ENCODE measurements at places on chromosomes 1 and 21. TPM values are rescaled to one million over a fixed set of nuclear protein-coding genes. Genes with fewer than 3 reads are reported as not detected.

GRCh38 chr1:156502894-156503697 is 2.5 kb upstream of the MEF2D start:
- H3K27me3 ChIP-seq = peaks cover 2% of the 10 kb centered on the region
- peak; percentile 91 for DNase-seq
- H3K4me1 ChIP-seq = peaks cover 60% of the 10 kb centered on the region
- H3K36me3 ChIP-seq = no peaks in the 10 kb centered on the region
- H3K4me3 ChIP-seq = peak overlapping the region; percentile 83

DNA sequence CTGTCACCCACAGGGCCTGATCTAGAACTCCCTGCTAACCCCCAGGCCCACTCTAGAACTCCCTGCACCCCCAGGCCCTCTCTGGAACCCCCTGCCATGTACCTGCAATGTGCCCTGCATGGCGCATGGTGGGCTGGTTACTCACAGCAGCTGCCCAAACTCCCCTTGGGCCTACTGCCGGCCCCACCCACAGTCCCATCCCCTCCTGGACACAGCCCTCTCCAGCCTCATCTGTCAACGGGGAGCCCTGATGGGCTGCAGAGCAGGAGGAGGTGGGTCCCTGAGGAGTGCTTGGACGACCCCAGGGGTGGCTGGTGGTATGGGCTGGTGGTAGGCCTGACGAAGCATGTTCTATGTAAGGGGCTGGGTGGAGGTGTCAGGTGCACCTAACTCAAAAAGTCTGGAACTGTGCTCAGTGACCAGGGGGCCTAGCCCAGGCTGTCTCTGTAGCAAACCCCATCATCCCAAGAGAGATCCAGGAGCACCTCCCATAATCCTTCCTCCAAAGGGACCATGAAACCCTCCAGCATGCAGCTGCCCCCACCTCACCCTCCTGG is 19.0 kb upstream of the PRSS38 start:
- H3K4me1 ChIP-seq = peaks cover 30% of the 10 kb centered on the region
- no peak for DNase-seq
- peaks cover 15% of the 10 kb centered on the region for H3K27me3 ChIP-seq
- H3K27ac ChIP-seq = no peak overlapping the region
- no peak overlapping the region for H3K4me3 ChIP-seq

- no peak overlapping the region for H3K27ac ChIP-seq
- DNase-seq = no peak
- H3K36me3 ChIP-seq = no peaks in the 10 kb centered on the region
Measured at GRCh38 chr1:93000751-93001175, 39.5 kb upstream of the DIPK1A start.

Gene PAPPA2
- total RNA-seq = 1.1 TPM

DNA sequence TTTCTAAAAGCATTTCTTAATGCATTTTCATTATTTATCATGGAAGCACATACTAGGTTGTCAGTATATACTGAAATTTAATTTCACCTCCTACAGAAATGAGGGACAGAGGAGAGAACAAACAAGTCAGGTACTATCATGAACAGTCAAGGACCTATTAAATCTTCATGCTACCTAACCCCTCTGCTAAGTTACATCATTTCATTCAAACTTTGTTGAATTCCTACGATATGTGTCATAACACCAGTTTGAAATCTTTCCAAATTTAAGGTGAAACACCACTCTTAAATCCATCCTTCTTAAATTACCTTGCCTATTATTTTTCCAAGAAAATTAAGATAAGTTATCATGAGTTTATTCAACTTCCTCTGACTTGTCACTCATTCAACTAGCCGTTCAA is 78.9 kb downstream of the DENND1B start:
- peaks cover 2% of the 10 kb centered on the region for H3K27me3 ChIP-seq
- H3K4me3 ChIP-seq = no peak overlapping the region
- H3K36me3 ChIP-seq = peaks cover 9% of the 10 kb centered on the region
- no peak overlapping the region for H3K27ac ChIP-seq
- DNase-seq = no peak

- no peaks in the 10 kb centered on the region for H3K27me3 ChIP-seq
- DNase-seq = no peak
- H3K36me3 ChIP-seq = no peaks in the 10 kb centered on the region
- H3K4me1 ChIP-seq = peaks cover 15% of the 10 kb centered on the region
- no peak overlapping the region for H3K4me3 ChIP-seq
Measured at GRCh38 chr1:225668222-225668621, 15.3 kb upstream of the ENAH start.

Gene LCE3D
- total RNA-seq = not detected

Gene TEKT2
- not detected for total RNA-seq

DNA sequence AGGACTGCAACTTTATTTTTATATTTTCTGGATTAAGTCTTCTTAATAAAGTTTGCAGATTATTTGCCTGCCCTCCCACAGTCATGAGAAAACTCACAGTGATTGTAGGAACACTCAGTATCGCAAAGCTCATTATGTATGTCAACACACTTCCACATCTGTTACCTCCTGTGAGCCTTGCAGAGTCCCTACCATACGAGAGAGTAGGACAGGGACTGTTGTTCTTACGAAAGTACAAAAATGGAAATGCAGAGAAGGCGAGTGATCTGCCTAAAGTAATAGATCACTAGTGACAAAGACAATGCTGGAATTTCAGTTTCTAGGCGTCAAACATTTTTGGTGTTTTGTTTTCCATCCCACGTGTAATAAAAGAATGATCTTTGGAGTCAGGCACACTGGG is 131.7 kb downstream of the SYT2 start:
- H3K27me3 ChIP-seq = no peaks in the 10 kb centered on the region
- peak overlapping the region; percentile 84 for H3K27ac ChIP-seq
- H3K36me3 ChIP-seq = peaks cover 18% of the 10 kb centered on the region
- H3K4me1 ChIP-seq = peaks cover 74% of the 10 kb centered on the region

Gene TNNI3K
- not detected for total RNA-seq

GRCh38 chr1:19330449-19331135 is 18.5 kb downstream of the SLC66A1 start:
- H3K36me3 ChIP-seq = no peaks in the 10 kb centered on the region
- DNase-seq = no peak
- peaks cover 38% of the 10 kb centered on the region for H3K27me3 ChIP-seq
- H3K4me3 ChIP-seq = no peak overlapping the region
- peak overlapping the region; percentile 52 for H3K27ac ChIP-seq
- peaks cover 8% of the 10 kb centered on the region for H3K4me1 ChIP-seq

Gene C1orf116
- total RNA-seq = 0.09 TPM

Gene ADAM30
- not detected for total RNA-seq

Gene ALG6
- total RNA-seq = 7.2 TPM

GRCh38 chr1:18883636-18884418 is 18.5 kb downstream of the ALDH4A1 start:
- no peak overlapping the region for H3K4me3 ChIP-seq
- peaks cover 10% of the 10 kb centered on the region for H3K36me3 ChIP-seq
- peak; percentile 50 for DNase-seq
- H3K27ac ChIP-seq = no peak overlapping the region
- H3K4me1 ChIP-seq = peaks cover 17% of the 10 kb centered on the region

GRCh38 chr1:152325111-152325510 is at the start of gene FLG:
FLG (minus strand) TSS chr1:152325239; CDS start chr1:152315456, 9,783 bp downstream.
- DNase-seq = no peak
- no peaks in the 10 kb centered on the region for H3K36me3 ChIP-seq
- H3K27me3 ChIP-seq = no peaks in the 10 kb centered on the region
- H3K27ac ChIP-seq = no peak within 1 kb of the TSS
- H3K4me3 ChIP-seq = no peak within 1 kb of the TSS
- H3K4me1 ChIP-seq = no peaks in the 10 kb centered on the region

Gene COL24A1
- total RNA-seq = 2.4 TPM

DNA sequence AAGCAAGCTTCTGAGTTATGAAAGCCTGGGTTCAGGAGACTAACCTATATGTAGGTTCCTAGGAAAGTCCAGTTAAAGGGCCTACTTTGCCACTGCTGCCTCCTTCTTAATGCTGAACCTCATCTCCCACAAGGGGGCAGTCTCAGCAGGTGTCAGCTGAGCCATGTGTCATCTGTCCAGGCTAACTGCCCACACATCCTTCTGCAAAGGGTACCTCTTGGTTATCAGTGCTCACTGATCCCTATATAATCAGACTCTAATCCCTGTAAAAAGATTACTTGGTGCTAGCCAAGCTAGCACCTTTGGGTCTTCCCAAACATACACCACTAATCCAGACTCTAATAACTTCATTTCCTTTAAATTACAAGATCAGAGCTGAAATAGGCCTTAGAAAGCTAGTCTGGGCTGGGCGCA is 9.0 kb downstream of the PRDX1 start:
- peak; percentile 64 for DNase-seq
- H3K4me1 ChIP-seq = peaks cover 49% of the 10 kb centered on the region
- H3K4me3 ChIP-seq = 0 out of 2 replicates have a peak overlapping the region, but pooled peaks have one; percentile 42
- peaks cover 8% of the 10 kb centered on the region for H3K27me3 ChIP-seq
- peak overlapping the region; percentile 94 for H3K27ac ChIP-seq

DNA sequence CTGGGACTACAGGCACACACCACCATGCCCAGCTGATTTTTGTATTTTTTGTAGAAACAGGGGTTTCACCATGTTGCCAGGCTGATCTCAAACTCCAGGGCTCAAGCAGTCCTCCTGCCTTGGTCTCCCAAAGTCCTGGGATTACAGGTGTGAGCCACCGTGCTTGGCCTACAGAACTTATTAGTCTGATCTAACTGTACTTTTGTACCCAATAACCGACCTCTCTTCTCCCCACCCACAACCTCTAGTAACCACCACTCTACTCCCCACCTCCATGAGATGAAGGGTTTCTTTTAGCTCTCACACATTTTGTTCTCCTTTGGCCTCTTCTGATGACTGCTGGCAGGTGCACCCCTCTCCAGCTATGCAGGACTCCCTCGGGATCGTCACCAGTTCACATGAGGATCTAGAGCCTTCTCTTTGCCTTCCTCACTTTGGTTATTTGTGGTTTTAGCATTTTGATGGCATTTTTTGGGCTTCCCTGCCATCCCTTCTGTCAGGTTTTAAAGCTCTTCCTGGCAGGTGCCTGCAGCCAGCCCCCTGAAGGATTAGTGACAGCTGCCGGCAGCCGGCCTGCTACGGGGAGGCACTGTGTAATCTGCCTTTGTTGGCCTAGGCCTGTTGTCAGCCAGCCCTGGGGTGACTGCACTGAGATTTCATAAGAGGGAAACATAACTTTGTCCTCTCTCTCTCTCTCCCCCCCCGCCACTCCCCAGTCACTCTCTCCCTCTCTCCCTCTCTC is 99.8 kb upstream of the ATP1A1 start:
- H3K27ac ChIP-seq = no peak overlapping the region
- H3K4me1 ChIP-seq = no peaks in the 10 kb centered on the region
- no peaks in the 10 kb centered on the region for H3K36me3 ChIP-seq
- no peak overlapping the region for H3K4me3 ChIP-seq

Gene DPT
- not detected for total RNA-seq

Gene GBP5
- total RNA-seq = not detected

Gene TNFRSF14
- total RNA-seq = 9.3 TPM

GRCh38 chr1:204868340-204868700 is 2.3 kb upstream of the NFASC start:
- H3K27me3 ChIP-seq = peaks cover 16% of the 10 kb centered on the region
- no peak for DNase-seq
- H3K4me3 ChIP-seq = no peak overlapping the region

DNA sequence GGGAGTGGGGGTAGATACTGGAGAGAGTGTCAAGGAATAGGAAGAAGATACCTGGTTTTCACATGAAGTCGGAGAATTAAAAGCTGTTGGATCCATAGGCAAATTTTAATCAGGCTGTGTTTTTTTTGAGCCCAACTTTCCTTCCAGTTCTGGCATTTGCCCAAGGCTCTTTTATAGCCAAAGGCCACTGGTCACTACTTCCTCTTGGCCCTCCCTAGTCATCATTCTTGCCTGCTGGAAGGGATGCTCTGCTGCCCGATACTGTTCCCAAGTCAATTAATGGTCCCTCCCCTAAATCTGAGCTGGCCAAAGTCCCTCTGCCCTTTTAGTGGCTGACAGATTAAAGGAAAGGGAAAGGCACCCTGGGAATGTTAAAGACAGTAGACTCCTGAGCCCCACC is 102.8 kb upstream of the ZNF648 start:
- no peak overlapping the region for H3K27ac ChIP-seq
- peaks cover 2% of the 10 kb centered on the region for H3K27me3 ChIP-seq

DNA sequence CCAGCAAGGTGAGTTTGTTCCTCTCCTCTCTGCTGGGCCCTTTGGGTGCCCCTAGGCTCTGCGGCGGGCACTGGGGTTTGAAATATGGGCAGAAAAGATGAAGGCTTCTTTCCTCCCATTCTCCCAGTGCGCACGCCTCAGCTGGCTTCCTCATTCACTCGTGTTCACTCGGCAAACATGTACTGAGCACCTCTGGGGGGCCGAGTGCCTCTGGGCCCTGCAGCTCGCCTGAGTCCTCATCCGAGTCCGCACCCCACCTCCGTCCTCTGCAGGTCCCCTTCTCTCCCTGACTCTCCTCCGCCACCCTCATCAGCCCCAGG is 98.5 kb upstream of the RUNX3 start:
- H3K27me3 ChIP-seq = peaks cover 4% of the 10 kb centered on the region
- H3K4me1 ChIP-seq = peaks cover 32% of the 10 kb centered on the region
- H3K36me3 ChIP-seq = no peaks in the 10 kb centered on the region
- no peak for DNase-seq
- H3K4me3 ChIP-seq = no peak overlapping the region

GRCh38 chr1:4328402-4329071 is 325.9 kb upstream of the AJAP1 start:
- H3K4me3 ChIP-seq = no peak overlapping the region
- DNase-seq = no peak
- H3K27me3 ChIP-seq = peaks cover 3% of the 10 kb centered on the region
- no peak overlapping the region for H3K27ac ChIP-seq
- peaks cover 21% of the 10 kb centered on the region for H3K36me3 ChIP-seq

Gene RIMKLA
- not detected for total RNA-seq

- H3K4me1 ChIP-seq = no peaks in the 10 kb centered on the region
- no peak overlapping the region for H3K27ac ChIP-seq
- no peak overlapping the region for H3K4me3 ChIP-seq
- no peaks in the 10 kb centered on the region for H3K36me3 ChIP-seq
- no peak for DNase-seq
- H3K27me3 ChIP-seq = peaks cover 26% of the 10 kb centered on the region
Measured at GRCh38 chr1:157288006-157288405, 149.8 kb upstream of the ETV3 start.

DNA sequence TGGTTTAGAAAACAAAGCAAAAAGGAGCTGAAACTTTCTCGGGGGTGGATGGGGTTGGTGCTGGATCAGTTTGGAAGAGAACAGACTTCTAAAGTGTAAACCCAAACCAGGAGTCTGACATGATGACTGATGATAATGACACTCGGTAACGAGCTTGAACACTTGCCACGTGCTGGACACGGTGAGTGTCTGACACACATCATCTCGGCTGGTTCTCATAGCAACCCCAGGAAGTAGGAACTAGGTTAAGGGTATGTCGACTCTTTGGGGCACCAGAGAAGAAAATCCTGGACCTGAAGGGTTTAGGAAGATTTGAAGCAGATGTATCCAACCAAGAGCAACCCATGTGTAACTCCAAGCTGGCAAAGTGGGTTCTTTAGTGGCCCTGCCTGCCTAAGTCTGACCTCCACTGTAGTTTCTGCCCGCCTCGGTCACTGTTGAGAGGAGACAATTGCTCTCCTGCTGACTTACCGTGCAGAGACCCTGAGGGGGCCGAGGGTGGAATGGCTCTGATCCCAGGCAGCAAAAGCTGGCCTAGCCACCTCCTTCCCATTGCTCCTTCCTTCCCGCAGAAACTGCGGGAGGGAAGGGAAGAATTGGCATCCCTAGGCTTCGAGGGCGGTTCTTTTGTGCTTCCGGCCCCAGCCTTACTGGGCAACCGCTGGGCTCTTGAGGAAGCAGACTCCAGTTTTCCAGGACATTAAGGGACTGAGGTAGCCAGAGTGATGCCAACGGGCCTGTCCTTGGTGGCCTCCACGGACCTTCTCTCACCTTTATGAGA is 156.0 kb downstream of the TOMM20 start:
- peaks cover 76% of the 10 kb centered on the region for H3K4me1 ChIP-seq
- no peaks in the 10 kb centered on the region for H3K27me3 ChIP-seq
- no peak overlapping the region for H3K27ac ChIP-seq
- peaks cover 8% of the 10 kb centered on the region for H3K36me3 ChIP-seq

Gene PLD5
- not detected for total RNA-seq

Data from HFFc6 (cell line).